ENCODE measurements at places on chromosomes 2 and 18.
A peak's percentile ranks its signal among the peaks of the same experiment; 100 is the strongest.

DNA sequence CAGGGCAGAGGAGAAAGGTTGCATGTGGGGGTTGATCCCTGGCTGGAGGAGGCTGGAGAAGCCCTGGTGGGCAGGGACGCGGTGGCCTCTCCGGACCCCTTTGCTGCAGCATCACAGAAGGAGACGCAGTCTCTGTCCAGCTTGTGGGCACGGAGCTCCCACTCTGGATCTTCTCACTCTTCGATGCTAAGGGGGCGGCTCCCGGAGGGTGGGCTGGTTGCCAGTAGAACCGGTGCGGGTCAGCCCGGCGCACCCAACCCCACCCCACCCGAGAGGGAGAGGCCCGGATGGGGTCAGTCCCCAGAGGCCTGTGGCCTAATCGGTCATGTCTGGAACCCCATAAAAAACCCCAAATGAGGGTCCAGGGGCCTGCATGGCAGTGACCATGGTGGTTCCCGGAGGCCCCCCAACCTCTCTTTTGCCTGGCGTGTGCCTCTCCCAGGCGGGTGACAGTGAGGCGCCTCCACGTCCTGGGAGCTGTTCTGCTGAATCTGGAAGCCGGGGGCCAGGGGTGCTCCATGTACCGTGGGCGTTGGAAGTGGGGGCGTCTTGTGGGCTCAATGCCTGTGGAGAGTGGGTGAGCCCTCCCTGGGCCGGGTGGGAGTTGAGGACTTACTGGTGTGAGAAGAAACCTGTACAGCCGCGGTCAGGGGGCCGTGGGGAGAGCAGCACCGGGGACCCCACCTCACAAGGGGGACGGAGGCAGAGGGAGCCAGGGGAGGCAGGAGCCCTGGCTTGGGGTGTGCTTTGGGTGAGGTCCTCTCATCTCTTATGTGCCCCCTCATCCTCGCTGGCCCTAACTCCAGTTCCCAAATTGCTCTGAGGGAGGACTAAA, 79.6 kb downstream of the RTP5 start:
- no peak for DNase-seq

GRCh38 chr18:79965119-79965902, 868 bp downstream of the HSBP1L1 start:
- no peak for DNase-seq

DNA sequence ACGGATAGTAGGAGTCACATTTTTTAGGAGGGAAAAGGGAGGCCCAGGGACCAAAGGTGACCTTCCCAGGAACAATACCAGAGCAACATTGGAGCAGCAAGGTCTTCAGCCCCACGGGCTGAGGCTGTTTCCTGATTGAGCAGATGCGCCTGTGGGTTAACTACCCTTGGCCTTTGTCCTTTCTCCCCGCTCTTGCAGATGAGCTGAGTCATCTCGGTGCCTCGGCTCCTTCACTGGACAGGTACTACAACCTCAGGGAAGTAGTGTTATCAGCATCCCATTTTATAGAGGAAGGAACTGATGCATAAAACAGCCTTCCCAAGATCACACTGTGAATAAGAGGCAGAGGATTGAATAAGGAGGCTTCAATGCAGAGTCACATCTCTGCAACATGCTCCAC, 43.5 kb downstream of the DHRS9 start:
- DNase-seq = no peak

DNA sequence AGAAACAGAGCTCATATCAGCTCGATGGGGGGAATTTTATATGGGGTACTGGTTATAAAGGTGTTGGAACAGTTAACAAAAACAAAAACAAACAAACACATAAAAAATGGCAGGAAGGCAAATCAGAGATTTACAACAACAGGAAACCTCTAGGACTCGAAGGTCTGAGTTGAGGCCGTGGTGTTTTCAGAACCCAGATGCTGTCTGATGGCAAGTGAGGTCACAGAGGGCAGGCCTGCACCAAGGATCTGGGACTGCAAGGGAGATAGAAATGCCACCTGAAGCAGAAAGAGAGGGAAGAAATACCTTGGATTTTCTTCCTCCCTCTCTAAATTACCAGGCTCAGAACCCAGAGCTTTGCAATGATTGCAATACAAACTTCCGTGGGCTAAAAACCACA, 429.5 kb downstream of the ZNF521 start:
- no peak for DNase-seq

- peak; percentile 21 for DNase-seq
Measured at GRCh38 chr2:206084439-206084869, 1.5 kb downstream of the INO80D start.
